WTC11 (cell line): ENCODE measurements at places on chromosomes 7 and 10. TPM values are rescaled to one million over a fixed set of nuclear protein-coding genes. Genes with fewer than 3 reads are reported as not detected.

The PDZD7 gene
- total RNA-seq, result 1.9 to 2.7 TPM (median 2.6 TPM) in 3 replicates

The R3HCC1L gene
- total RNA-seq, result 14.0 to 15.0 TPM (median 14.7 TPM) in 3 replicates

The MMP21 gene
- total RNA-seq, result not detected in 3 replicates

The ZNF804B gene
- total RNA-seq, result 0.04 TPM in 1 of 3 replicates, not detected in the others

- H3K4me1 ChIP-seq, result no peaks in the 10 kb centered on the region; the same call in 1 of the 2 replicates
- H3K27me3 ChIP-seq, result no peaks in the 10 kb centered on the region
- H3K27ac ChIP-seq, result no peak overlapping the region
- no peak for DNase-seq
- H3K36me3 ChIP-seq, result no peaks in the 10 kb centered on the region
These were observed 349.5 kb downstream of the SEMA3D start for GRCh38 chr7:84837405-84837804.

DNA sequence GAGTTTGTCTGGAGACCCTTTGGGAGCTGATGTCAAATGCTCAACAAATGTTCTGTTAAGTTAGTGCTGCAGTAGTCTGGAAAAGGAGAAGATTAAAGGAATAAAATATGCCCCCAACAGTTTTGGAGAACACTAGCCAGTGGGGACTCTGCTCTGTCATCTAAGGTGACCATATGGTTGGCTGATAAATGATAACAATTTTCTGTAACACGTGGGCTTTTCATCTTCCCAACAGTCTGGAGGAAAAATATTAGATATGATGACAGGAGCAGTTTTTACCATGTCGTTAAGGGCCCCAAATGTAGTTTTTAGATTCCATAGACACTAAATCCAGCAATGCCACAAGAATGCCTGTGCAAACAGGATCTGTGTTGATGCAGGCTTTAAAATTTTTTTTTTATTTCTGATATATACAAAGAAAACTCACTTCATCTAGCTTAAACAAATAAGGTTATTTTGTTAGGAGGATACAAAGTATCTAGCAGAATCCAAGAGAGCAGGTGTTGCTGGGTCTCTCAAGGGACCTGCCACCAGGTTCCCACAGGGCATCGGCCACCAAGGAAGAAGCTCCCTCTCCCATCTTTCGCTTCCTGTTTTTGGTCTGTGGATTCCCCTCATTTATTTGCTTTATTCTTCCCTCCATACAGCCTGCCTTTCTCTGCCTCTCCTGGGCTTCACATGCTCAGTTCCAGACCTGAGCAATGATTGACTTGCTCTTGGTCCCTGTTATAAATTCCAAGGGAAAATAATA lies 6.2 kb upstream of the CFAP58 start:
- no peaks in the 10 kb centered on the region for H3K36me3 ChIP-seq
- H3K27me3 ChIP-seq, result peaks cover 4% of the 10 kb centered on the region
- no peak overlapping the region for H3K4me3 ChIP-seq
- H3K4me1 ChIP-seq, result peaks cover 11% of the 10 kb centered on the region
- DNase-seq, result no peak
- H3K27ac ChIP-seq, result no peak overlapping the region

- peak overlapping the region; percentile 87 for H3K4me3 ChIP-seq
- peaks cover 12% of the 10 kb centered on the region; the same call in 1 of the 2 replicates for H3K36me3 ChIP-seq
- peak; percentile 91 for DNase-seq
- peak overlapping the region; percentile 99 for H3K27ac ChIP-seq
- no peaks in the 10 kb centered on the region for H3K27me3 ChIP-seq
- H3K4me1 ChIP-seq, result peaks cover 49% of the 10 kb centered on the region
These were observed 16.7 kb upstream of the SUN1 start for GRCh38 chr7:815284-816216.

DNA sequence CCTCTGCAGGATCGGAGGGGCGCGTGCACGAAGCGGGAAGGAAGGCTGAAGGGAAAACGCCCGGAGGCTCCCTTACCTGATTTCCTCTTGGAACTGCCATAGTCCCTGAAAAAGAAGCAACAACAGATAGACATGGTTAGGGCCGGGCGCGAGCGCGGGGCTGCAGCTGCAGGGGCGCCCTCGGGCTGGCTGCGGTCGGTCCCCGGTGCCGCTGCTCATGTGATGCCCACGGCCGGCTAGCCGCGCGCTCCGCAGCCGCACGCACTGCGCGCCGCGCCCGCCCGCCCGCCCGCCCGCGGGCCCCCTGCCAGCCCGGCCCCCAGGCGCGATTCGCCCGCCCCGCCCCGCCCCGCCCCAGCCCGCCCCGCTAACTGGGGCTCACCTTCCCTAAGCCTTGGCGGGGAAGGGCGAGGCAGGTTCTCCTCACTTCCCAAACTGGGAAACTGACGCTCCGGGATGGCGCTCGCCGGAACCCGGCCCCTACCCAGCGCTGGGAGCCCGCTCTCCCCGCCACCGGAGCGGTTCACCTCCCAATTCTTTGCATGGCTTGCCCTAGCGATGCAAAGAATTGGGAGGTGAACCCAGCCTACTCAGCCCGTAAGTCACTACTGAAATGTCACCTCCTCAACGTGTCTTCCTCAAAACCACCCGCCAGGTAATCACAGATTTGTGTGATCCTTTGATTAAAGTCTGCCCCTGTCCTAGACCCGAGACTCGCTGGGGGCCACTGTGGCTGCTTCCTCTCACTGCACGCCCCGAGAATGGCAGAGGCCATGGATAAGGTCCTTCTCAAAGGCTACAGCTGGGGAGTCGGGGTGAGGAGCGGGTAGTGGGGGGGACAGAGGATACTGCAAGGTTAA lies 162.2 kb downstream of the SH3PXD2A start:
- no peak overlapping the region for H3K27ac ChIP-seq
- no peaks in the 10 kb centered on the region for H3K36me3 ChIP-seq
- peaks cover 41% of the 10 kb centered on the region for H3K27me3 ChIP-seq
- DNase-seq, result peak; percentile 43
- peak overlapping the region; percentile 74 for H3K4me3 ChIP-seq

GRCh38 chr10:2081501-2081900 lies 344.2 kb upstream of the ADARB2 start:
- no peak overlapping the region for H3K4me3 ChIP-seq
- no peaks in the 10 kb centered on the region for H3K36me3 ChIP-seq
- H3K4me1 ChIP-seq, result no peaks in the 10 kb centered on the region

GRCh38 chr10:80599424-80599847 lies 61.7 kb downstream of the SH2D4B start:
- 0 out of 2 replicates have a peak, but pooled peaks cover 5% of the 10 kb centered on the region for H3K4me1 ChIP-seq
- no peak overlapping the region for H3K27ac ChIP-seq
- DNase-seq, result peak; percentile 78
- no peaks in the 10 kb centered on the region for H3K27me3 ChIP-seq

DNA sequence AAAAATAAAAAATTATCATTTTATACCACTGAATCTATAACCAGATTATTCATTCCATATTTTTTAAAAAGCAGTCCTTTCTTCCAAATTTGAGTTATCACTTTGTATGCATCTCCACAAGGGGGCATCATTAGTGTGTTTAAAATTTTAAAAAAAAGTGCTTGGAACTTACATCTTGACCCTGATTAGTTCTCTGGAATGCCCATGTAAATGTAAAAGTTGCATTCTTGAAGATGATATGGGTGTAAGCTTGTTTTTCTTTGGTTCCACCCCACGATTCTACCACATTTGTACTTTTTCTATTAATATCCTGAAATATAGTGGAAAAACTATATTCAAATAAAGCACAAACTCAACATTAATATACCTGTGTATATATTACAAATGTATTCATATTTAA lies 144.9 kb downstream of the ELAPOR2 start:
- no peak for DNase-seq
- H3K4me1 ChIP-seq, result peaks cover 12% of the 10 kb centered on the region
- no peak overlapping the region for H3K4me3 ChIP-seq
- H3K27ac ChIP-seq, result no peak overlapping the region
- peaks cover 29% of the 10 kb centered on the region for H3K36me3 ChIP-seq

GRCh38 chr7:27300421-27300820 lies 57.8 kb downstream of the EVX1 start:
- H3K36me3 ChIP-seq, result no peaks in the 10 kb centered on the region
- H3K27ac ChIP-seq, result no peak overlapping the region
- DNase-seq, result no peak
- peaks cover 9% of the 10 kb centered on the region for H3K4me1 ChIP-seq

DNA sequence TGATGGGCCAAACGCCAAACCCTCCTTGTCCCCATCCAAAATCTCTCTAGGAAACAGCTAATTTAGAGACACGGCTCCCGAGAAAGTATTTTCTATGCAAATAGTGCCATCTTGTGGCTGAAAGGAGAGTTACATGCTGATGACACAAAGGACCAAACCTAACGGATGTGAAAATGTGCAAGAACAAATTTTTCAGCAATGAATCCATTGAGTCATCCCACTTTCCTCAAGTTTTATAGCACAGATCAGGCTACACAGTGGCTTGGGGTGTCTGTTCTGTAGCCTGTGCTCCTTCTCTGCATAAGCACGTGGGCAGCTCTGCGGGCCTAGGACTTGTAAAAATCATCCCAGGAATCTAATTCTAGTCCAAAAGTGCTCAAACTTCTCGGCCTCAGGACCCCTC lies 154.8 kb upstream of the PRR15 start:
- peak; percentile 34 for DNase-seq
- peaks cover 19% of the 10 kb centered on the region for H3K4me1 ChIP-seq
- H3K27me3 ChIP-seq, result no peaks in the 10 kb centered on the region
- peak overlapping the region; percentile 33; the same call in 1 of the 2 replicates for H3K4me3 ChIP-seq
- H3K27ac ChIP-seq, result no peak overlapping the region
- H3K36me3 ChIP-seq, result no peaks in the 10 kb centered on the region

DNA sequence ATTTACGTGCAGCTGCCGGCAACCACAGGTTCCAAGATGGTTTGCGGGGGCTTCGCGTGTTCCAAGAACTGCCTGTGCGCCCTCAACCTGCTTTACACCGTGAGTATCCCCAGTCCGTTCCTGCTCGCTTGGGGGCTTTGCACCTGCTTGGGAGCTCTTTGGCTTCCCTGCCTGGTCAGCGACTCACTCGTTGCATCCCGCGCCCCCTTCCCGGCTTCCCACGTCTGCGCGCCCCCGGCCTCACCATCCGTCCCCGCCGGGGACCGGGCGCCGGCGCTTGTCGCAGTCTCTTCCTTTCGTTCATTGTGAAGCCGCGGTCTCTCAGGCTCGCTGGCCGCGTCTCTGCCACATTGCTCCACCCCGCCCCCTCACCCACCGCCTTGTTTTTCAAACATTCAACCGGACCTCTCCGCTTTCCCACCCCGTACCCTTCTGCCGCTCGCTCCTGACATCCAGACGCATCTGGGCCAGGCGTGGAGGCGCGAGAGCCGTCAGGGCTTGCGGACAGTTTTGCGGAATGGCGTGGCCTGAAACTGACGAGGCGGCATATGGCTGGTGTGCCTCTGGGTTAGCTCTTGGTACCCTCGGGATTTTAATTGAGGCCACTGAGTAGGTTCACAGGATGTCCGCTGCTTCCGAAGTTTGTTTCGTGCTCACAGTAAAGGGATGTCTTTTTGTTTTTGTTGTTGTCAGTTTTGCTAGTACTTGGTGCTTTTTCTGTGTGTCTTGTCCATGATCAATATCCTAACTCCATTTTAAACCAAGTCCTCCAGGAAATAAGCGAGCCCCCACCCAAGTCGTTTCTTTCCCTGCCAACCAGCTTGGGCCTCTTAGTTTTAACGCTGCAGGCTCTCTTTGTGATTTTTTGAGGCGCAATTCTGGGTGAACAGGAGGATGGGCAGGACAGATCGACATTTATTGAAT lies 639 bp downstream of the TSPAN13 start:
- H3K4me1 ChIP-seq, result peaks cover 35% of the 10 kb centered on the region
- H3K27me3 ChIP-seq, result 0 out of 2 replicates have a peak, but pooled peaks cover 8% of the 10 kb centered on the region
- peak; percentile 75 for DNase-seq
- no peaks in the 10 kb centered on the region for H3K36me3 ChIP-seq

GRCh38 chr10:3102720-3103427 lies 35.5 kb downstream of the PFKP start:
- no peaks in the 10 kb centered on the region for H3K27me3 ChIP-seq
- peaks cover 69% of the 10 kb centered on the region for H3K36me3 ChIP-seq
- H3K4me3 ChIP-seq, result no peak overlapping the region
- peak overlapping the region; percentile 95 for H3K27ac ChIP-seq
- no peak for DNase-seq
- H3K4me1 ChIP-seq, result peaks cover 16% of the 10 kb centered on the region

GRCh38 chr7:70182521-70182920 lies 584.2 kb downstream of the AUTS2 start:
- no peak overlapping the region for H3K4me3 ChIP-seq
- no peak overlapping the region for H3K27ac ChIP-seq
- no peaks in the 10 kb centered on the region; the same call in 1 of the 2 replicates for H3K27me3 ChIP-seq
- no peak for DNase-seq
- H3K4me1 ChIP-seq, result peaks cover 14% of the 10 kb centered on the region
- H3K36me3 ChIP-seq, result no peaks in the 10 kb centered on the region; the same call in 1 of the 2 replicates

- no peak for DNase-seq
- no peak overlapping the region for H3K27ac ChIP-seq
- no peaks in the 10 kb centered on the region for H3K36me3 ChIP-seq
- no peak overlapping the region for H3K4me3 ChIP-seq
- H3K27me3 ChIP-seq, result no peaks in the 10 kb centered on the region
These were observed 170.7 kb downstream of the HERPUD2 start for GRCh38 chr7:35524112-35524804.

DNA sequence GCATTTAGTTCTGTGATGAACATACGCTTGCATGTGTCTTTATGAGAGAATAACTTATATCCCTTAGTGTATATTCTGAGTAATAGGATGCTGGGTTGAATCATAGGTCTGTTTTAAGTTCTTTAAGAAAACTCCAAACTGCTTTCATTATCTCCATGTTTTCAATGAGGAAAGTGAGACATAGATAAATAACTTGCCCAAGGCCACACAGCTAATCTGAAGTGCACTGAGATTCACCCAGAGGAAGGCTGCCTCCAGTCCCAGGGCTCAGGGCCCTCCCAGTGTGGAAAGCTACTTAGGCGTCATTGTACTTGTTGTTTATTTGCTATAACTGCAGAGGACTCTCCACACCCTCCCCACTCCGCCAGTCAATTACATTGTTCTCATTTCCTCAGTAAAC lies 126.7 kb downstream of the INHBA start:
- H3K36me3 ChIP-seq, result no peaks in the 10 kb centered on the region
- peaks cover 9% of the 10 kb centered on the region for H3K4me1 ChIP-seq
- no peak for DNase-seq
- H3K27me3 ChIP-seq, result no peaks in the 10 kb centered on the region

DNA sequence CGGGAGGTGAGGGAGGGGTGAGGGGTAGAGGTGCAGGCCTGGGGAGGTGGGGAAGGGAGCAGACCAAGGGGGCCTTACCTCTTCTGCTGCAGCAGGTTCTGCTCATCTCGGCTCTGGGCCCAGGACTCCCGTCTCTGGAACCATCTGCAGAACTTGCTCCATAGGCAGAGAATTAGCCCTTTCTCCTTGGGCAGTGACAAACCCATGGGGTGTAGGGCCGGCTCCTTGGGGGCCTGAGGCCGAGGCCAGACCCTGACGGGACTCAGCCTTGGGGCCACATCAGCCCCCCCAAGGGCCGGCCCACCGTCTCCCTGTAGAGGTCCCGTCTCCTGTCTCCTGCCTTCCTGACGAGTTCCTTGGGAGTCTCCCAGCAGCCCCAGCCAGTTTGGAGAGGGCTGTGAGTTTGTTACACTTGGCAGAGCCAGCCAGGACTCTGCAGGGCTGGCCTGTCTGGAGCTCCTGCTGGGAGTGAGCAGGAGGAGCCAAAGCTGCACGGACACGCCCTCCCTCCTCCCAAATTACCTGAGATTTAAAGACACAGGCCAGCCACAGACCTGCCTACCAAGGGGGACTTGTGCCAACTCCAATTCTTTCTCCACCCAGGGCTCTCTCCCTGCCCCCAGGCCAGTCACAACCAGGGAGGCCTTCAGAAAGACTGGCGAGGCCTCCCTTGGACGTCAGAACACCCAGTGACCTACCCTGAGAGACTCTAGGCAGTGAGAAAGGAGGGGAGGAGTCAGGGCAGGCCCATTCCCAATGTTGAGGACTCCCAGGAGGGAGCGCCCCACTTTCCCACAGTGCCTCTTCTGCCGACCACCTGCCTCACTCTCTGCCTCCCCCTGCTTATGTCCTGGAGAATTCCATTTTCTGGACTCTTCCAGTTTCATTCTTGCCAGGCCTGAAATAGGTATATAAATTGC lies at the start of gene TRPV6:
TSS of gene TRPV6 (minus strand) at position 435 of the 920 bp plus-strand sequence.
- H3K4me3 ChIP-seq, result peak within 1 kb of the TSS; percentile 34; the same call in 1 of the 2 replicates
- no peak within 1 kb of the TSS for H3K27ac ChIP-seq
- no peaks in the 10 kb centered on the region; the same call in 1 of the 2 replicates for H3K27me3 ChIP-seq
- peak; percentile 71 for DNase-seq
- peaks cover 8% of the 10 kb centered on the region for H3K4me1 ChIP-seq
